Activated CD8-positive, alpha-beta memory T cell treated with anti-CD3 and anti-CD28 coated beads for 24 hours (primary cell): ENCODE measurements at places on chromosomes 7 and 10.
A peak's percentile ranks its signal among the peaks of the same experiment; 100 is the strongest.

DNA sequence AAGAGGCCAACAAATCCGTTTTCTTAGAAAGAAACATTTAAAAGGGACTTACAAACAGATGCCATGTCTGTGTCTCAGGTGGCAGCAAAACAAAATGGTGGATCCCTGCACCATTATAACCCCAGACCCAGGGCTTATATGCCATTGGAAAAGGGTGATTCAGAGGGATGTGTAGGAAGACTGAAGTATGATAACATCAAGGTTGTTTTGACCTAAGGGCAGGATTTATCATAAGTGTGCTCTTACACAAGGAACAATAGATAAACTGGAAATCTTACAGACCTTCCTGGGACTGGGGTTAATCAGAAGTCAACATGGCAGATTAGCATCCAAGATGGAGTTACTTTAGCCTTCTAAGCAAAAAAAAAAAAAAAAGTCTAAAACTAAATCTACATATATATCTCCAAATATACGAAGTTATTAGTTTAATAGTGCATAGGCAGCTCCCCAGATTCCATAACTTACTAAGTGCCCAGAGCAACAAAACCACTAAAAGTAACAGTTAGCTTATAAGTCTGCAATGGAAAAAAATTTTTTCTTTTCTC is 34.3 kb upstream of the WNT16 start:
- DNase-seq, result no peak

DNA sequence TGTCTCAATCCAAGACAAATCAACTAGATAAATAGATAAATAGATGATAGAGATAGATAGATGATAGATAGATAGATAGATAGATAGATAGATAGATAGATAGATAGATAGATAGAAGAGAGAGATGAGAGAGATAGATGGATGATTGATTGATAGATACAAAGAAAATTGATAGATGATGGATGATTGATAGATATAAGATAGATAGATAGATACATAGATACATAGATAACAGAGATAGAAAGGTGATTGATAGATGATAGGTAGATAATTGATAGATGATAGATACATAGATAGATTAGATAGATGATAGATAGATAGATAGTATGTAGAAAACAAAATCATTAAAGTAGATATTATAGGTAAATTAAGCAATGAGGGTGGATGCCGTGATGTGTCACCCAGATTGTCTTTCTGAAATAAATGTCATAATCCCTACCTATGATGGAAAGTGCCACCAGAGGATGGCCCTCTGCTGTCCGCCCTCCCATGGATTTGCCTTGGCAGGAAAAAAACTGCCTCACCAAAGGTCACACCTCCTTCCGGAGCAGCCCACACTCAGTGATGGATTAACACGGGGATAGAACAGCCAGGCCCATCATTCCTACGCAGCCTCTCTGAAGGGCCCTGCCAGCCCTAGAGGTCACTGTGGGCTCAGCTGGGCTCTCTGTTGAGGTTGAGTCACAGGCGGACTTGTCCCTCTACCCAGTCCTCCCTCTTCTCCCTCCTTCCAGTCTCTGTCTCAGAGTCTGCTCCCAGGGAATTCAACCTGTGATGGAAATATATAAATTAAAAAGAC is 50.8 kb downstream of the KCNH2 start:
- peak; percentile 47 for DNase-seq

- no peak for DNase-seq
These were observed 121.2 kb downstream of the MLLT10 start for GRCh38 chr10:21655236-21655635.

DNA sequence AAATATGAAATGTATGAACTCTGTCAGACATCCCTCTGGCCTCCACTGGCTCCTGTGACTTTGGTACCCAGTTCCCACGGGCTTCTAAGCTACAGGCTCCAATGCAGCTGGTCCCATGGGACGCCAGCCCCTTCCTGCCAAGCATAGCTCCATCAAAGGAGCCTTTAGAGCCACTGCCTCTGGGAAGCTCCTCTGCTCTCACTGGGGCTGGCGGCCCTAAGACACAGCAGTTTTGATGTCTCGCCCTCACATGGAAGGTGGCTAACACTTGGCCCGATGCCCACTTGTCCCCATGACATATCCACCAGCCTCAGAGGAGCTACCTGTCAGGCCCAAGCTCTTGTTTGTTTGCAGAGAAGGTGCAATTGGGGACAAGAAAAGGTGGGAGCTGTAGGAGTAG is 453.7 kb upstream of the LRRN3 start:
- DNase-seq, result no peak

DNA sequence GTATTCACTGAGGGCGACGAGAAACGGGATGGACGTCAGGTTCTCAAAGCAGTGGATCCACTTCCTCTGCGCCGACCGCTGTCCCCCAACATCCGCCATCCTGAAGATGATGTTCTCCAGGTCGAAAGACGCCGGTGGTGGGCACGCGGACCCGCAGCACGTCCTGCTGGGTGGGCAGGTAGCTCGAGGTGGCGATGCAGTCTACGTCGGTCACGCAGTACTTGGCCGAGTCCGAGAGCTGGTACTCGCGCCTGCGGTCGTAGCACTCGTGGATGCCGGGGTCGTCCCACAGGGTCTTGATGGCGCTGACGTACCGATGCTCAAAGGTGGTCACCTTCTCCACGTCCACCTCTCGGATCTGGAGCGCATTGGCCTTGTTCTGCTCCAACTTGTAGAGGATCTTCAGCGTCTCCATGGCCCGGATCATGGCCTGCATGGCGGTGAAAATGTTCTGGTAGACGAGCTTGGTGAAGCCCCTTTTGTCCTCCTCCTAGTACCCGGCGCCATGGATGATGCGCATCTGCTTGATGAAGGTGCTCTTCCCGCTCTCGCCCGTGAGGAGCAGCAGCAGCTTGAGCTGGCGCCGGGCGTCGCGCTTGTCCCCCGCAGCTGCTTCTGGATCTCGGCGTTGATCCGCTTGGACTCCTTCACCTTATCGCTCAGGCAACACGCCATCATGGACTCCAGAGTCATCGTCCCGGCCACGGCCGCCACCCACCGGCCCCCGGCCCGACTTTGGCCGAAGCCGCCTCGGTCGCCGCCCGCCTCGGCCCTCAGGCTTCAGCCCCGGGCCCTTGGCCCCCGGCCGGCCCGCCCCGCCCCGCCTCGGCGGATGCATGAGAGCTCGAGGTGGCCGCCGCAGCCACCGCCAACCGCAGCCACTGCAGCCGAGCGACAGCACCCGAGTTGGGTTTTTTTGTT is 122.9 kb upstream of the KCTD7 start:
- no peak for DNase-seq

DNA sequence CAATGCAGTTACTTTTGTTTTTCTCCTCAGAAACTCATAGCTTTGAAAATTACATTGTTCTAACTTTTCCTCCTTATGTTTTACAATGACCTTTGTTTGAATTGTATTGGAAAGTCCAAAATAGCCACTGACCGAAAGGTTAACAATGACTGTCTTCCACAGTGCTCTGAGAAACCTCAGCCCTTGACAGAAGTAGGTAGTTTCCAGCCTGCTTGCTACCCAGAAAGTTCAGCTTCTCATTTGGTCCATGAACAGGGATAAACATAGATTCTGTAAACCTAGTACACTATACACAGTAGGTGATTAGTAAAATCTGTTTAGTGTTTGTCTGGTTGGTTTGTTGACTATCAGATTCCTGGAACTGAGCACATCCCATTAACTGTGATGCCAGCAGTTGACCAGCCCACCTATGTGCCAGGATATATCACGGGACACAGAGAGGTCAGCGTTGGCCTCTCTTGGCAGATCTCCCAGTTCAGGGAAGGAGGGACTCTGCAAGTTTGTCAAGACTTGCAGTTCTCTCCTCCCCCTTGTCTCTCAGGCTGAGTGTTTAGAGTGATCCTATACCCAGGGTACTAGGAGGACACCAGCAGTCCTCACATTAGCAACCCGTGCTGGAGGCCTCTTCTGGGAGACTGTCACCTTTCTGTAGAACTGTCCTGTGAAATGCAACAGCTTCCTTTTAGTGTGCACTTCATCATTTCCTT is 297.6 kb downstream of the ARHGAP12 start:
- no peak for DNase-seq

- no peak for DNase-seq
These were observed 127.5 kb downstream of the WDR37 start for GRCh38 chr10:1183701-1184100.

DNA sequence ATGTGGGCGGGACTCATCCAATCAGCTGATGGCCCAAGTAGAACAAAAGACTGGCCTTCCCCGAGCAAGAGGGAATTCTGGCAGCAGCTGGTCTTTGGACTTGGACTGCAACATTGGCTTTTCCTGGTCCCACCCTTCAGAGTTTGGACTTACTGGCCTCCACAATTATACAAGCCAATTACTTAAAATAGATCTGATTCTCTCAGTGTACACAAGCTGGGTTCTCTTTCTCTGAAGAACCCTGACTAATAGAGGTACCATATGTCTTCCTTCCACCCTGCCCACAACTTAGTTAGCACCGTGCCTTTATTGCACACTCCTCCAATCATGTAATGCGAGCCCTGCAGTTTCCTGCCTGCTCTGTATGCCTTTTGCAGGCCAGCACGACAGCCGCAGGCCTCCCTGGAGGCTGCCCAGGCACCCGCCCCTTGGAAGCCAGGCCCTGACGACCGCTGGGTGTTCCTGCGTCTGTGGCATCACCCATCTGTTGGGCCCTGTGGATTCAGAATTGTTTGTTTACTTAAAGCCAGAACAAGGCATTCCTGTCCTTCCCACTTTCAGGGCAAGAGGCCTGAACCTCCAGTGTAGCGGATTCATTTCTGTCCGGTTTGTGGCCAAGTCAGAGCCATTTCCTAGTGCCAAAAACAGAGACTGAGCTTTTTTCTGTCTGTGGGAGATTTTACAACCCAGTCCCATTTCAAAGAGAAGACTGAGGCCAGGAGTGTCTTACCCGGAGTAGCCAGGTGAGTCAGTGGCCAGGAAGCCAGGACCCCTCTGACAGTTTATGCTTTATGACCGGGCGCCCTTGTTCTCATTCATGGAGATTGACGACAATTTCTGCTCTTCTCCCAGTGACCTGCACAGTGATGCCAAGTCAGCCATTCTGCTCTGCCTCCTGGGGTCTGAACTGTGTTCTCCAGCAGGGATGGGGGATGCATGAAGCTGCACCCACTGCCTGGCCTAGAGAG is 968 bp upstream of the INMT start:
- no peak for DNase-seq

- no peak for DNase-seq
These were observed 948.8 kb upstream of the POT1 start for GRCh38 chr7:125878235-125878956.

DNA sequence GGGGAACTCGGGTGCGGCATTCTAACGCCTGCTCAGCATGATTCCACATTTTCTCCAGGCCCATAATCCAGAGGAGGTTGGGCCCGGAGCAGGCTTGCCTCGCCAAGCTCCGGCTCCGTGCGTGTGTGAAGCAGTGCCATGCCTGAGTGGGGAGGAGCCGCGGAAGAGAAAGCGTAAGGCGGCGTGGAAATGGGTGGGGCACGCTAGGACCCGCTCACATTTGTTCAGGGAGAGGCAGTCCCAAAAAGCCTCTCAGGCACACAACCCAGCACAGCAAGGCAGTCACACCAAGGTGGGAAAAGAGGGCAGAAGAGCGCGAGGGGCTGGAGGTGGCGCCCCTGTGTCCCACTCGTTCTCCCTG is 695 bp upstream of the VDAC2 start:
- peak; percentile 89 for DNase-seq

DNA sequence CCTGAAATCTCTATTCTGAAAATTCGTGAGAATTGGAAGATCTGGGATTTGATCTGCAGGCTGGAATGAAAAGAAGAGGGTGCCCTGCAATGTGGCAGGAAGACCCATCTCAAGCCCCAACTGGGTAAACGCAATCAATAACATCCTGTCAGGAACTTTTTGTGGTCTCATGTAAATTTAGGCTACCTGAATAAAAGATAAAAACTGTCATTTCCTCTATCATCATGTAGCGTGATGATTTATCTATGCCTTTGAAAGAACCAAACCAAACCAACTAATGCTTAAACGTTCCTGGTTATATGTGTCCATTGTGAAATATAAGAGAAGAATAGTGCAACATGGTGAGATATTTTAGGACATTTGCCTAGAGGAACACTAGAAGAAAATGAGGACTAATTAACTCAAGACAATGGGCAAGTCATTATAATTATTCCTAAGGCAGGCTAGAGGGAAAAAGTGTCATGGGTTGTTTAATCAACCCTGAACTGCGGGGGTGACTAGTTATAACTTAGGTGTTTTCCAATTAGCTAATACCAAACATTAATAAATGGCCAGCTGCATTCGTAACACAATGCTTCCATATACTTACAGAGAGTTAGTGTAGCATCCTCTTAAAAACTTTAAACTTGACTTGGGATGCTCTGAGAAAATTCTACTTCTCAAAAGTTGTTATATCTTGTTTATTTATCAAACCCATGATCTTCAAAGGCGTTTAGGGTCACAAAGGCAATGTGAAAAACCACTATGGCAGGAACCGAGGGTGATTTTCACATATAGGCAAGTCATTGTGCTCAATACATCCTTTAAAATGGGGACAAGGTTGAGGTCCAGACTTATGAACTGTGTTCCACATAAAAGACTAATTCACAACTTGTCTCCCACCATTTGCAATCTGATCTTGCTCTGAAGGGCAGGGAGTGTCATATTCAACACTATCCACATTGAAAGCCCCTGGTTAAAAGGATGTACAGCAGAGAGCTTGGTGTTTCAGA is 48.6 kb upstream of the ADO start:
- no peak for DNase-seq

- DNase-seq, result no peak
These were observed 20.2 kb upstream of the HPS1 start for GRCh38 chr10:98466861-98467505.

GRCh38 chr7:114832906-114833595 is 88.8 kb upstream of the MDFIC start:
- no peak for DNase-seq

- DNase-seq, result no peak
These were observed 318.8 kb upstream of the IGFBP3 start for GRCh38 chr7:46239846-46240245.

DNA sequence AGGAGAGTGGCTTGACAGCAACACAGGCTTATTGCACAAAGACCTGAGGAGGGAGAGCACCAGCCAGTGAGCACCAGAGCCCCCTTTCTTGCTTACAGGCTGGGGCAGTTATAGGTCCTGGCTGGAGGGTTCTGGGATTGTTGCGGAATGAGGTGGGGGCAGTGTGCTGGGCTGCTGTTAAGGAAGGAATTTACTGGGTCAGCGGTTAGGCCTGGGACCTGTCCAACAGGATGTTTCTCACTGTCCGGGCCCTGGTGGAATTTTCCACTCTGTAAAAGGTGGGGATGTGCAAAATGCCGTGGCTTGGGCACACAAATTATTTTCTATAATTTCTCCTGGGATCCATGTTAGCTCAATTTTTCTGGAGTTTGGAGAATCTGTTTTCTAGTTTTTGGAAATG is 757.3 kb downstream of the TYW1 start:
- no peak for DNase-seq

DNA sequence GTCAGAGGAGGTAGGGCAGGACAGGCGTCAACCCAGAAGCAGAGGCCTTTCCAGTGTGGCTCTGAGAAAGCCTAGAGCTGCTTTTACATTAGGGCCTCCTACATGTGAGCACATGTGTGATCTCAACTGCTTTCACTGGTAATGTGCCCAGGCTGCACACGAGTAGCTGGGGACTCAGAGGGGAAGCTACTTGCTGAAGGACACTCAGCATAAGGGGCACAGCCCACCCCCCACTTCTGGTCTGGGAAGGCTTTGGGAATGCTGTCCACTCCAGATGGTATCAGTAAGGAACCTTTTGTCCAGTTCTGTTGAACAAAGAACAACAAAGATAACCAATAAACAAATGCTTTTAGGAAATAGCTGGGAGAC is 18.9 kb downstream of the PRF1 start:
- DNase-seq, result no peak

- DNase-seq, result no peak
These were observed 123.8 kb upstream of the INHBA start for GRCh38 chr7:41826641-41827040.

- no peak for DNase-seq
These were observed 60.5 kb downstream of the POM121L12 start for GRCh38 chr7:53095731-53096501.
